ENCODE measurements at places on chromosomes 3 and 15.

GRCh38 chr15:85718981-85719380 is 75.7 kb downstream of the KLHL25 start:
- no peak for DNase-seq

- no peak for DNase-seq
These were observed 89.8 kb upstream of the MEX3B start for GRCh38 chr15:82135638-82136037.

- DNase-seq, result peak; percentile 15
These were observed 26.8 kb downstream of the RHCG start for GRCh38 chr15:89469426-89470096.

DNA sequence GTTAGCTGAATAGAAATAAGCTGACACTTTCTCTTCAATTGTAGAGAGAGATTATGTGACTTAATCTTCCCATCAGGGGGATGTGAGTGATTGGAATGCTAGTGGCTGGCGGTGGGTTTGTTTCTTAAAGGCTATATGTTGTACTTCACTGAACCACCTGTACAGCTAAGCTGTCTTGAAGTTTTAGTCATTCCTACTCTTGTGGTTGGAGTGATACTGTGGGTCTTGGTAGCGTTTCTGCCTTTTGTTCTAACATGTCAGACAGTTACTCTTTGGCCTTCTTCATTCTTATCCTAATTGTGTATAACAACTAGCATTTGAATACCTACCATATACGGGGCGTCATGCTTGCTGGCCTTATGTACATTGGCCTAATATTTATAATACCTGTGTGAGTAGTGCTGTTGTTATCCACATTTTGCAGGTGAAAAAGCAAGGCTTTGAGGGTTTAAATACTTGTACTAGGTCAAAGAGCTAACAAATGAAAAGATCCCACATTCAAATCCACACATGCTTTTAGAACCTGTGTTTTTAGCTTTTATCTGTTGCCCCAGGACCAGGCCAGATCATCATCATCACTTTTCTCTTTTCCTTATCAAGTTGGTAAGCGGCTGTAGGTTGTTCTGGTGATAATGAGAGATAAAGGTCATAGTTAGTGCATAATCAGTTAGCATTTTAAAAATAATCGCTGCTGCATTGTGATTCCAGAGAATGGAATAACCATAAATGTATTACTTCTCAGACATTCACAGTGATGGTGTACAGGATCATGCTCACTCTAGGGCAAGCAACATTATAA is 50.2 kb downstream of the AKAP13 start:
- DNase-seq, result no peak

DNA sequence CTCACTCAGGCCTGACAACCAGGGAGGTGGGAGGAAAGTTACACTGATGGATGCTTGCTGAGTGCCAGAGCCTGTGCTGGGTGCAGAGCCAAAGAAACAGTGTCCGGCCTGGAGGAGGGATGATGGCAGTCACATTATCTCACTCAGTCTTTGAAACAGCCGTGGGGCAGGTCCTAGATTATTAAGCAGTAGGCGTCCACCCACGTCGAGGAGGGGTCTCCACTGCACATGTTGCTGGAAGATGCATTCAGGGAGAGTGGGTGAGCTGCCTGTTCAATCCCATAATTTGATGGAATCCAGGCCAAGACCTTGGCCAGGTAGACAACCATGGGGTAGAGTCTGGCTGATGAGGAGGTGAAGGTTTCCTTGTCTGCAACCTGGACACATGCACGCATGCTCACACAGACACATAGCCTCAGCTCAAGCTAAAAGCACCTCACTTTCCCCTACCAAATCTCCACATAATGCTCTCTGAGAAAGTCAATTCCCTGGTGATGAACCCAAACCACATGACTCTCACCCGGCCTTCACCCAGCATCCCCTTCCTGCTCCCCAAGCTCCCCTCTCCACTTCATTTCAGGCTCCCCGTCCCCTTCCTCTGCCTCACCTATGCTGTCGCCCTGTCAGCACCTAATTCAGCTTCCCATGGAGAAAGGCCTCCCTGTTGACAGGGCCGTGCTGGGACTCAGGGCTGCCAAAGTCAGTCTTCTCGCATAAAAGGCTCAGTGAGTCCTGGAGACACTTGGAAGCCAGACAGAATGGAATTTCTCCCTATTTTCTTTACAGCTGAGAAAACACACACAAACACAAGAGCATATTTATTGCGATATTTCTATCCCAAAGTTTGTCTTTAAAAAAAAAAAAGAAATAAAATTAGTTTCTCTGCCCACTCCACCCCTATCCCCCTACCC is 29.8 kb downstream of the ACAN start:
- no peak for DNase-seq

DNA sequence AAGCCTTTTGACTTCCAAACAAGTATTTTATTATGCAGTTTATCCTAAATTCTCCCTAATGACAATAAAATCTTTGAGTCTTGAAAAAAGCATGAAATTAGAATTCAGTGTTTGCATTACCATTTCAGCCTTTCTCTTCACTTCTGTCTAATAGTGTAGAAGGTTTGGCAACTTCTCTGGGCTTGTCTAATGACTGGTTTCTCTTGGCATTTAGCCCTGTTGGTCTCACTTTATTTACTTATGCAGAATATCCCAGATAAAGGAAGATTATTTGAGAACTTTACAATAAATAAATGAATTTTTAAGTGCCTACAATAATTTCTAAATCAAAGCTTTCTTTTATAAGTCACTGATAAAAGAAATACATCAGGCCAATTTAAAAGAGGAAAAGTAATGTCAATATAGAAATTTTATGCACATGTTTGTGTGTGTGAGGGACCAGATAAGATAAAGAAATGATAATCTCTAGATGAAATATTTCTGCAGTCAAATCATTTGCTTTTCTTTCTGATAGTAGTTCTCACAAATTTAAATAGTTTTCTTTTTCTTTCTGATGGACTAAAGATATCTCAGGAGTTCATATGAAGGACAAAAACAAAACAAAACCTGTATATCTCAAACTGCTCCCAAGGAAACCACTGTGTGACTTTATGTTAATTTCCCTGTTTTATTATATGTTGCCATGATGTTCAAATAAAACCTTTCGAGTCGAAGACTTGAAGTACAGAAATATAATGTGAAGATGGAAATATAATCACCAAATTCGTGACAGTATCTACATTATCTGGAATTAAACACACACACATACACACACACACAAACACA is 533.1 kb upstream of the CBLB start:
- no peak for DNase-seq

DNA sequence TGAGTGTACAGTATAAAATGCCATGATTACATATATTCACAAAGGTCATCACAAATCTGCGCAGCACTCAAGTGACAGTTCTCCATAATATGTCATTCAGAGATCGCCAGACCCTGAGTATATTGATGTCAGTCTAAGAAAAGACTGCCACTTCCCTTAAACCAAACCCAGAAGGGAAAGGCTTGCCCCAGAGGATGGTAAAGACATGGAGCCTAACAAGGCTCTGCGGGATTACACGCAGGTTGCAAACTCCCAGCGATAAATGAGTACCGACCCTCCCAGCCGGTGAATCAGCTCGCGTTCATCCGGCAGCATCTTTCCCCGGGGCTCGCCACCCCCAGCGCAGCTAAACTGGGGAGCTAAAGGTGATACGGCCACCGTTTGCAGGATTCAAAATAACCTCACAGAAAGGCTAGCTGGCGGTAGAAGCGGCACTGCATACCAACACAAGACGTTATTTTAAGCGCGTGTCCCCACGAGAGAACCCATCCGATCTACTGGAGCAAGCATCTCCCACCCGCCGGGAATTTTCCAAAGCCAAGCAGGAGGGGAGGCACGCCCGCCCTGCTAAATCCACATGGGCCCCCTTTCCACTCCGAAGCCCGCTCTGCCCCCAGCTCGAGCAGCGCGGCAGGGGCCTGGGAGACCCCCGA is 643 bp downstream of the MYO5A start:
- no peak for DNase-seq

DNA sequence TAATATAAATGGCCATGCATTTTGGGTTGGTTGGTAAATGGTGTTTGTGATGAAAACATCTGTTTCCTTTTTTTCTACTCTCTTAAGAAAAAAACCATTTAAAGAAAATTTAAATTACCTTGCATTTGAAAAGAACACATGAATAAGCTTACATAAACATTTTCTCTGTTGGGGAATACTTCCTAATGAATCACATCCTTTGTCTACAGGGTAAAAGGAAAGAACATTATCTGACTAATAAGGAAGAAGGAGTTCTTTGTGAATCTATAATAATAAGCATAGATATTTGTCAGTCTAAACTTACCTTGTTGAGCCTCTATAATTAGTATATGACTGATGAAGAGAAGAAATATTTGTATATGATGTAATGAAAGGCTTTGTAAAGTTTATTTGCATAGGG is 254.1 kb upstream of the ZNF717 start:
- no peak for DNase-seq

DNA sequence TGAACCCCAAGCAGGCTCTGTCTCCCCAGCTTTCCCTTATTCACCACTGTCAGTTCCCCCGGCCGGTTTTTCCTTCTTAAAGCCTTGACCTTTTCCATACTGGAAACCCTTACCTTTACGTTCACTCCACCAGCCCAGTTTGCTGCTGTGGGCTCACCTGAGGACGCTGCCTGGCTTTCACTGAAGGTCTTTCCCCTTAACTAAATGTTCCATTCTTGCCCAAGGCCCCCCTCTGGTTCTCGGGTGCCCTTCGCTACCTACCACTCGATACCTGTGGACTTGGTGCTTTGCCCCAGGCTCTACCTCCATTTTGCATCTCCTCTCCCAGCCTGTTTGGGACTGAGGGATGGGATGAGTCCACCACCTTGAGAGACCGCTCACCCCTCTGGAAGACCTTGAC is 851 bp downstream of the AP2M1 start:
- DNase-seq, result no peak

DNA sequence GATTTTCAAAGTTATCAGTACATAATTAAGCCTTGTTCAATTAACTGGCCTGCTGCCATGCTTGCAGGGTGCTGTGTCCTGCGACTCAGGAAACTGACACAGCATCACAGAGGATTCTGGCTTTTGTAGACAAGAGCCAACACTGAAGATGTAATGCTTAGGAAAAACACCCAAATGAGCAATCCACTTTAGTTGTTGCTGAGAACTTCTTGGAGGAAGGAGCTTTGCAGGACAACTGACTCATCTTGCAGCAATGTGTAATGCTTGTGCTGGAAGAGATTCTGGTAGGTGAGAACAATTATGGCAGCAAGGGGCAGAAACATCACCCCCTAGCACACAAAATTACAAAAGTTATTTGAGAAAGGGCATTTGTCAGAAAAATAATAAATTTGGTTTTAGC is 67.6 kb downstream of the NLGN1 start:
- DNase-seq, result no peak

DNA sequence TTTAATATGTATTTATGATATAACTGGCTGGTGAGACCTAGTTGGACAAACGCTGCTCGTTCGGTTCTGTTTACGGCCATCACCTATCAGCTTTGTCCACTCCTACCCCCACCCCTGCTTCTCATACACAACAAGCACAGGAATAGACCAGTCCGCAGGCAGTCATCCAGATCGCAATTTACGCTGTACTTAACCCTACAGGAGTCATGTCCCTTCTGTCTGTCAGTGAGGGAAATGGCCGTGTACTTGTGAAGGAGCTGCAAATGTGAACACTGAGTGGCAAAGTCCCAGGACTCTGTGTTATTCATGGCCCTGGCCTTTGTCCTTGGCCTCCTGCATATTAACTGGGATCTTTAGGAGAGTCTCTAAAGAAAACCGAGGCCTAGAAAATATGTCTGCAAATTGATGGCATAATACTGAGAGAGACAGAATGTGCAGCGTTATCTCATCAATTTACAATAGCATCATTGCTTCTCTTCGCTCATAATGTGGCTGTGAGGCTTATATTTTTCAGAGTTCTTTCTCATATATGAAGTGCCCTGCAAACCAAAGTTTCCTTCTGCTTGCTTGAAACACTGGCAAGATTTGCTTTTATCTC is 7.2 kb upstream of the ABHD10 start:
- no peak for DNase-seq

DNA sequence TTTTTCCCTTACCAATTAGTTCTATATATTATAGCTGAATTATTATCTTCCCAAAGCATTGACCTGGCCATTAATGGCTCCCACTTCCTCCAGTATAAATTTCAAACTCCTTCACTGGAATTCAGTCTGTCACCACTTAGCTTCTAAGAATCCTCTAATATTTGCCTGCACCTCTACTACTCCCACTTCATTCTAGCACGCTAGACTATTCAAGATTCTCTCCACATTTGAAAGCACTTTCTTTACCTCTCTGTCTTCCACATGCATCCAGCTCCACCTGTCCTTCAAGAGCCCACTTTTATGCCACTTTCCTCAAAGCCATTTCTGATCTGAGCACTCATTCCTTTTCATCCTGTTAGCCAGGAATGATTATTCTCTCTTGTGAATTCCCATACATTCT is 15.0 kb downstream of the SENP8 start:
- no peak for DNase-seq

DNA sequence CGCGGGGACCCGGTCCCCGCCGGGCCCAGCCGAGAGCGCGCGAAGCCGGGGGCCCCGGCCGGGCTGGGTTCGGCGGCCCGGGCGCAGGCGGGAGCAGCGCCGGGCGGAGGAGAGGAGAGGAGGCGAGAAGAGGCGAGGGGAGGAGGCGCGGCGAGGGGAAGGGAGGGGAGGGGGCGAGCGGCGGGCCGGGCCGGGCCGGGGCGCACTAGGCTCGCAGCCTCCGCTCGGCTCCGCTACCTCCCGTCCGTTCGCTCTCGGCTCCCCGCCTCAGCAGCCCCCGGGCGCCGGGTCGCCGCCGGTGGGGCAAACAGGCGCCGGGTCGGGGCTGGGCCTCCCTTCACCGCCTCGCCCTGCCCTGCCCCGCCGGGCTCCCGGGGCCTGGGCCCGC is 351 bp downstream of the INSYN1 start:
- DNase-seq, result no peak

DNA sequence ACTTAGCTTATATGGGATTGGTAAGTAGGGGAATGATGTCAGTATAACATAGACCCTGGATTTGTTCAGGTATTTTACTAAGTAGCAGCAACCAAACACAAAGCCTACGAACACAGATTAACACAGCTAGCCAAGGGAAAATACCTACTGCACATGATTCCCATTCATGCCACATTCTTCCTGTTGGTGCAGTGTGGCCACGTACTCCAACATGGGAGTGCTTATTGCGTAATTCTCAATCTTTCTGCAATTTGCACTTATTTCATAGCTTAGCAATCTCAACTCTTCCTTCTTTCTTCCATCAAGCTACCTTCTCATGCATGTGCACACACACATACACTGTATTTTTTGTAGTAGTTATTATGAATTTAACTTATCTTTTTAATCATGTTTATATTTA is 186.8 kb downstream of the IL5RA start:
- DNase-seq, result no peak

- no peak for DNase-seq
These were observed 611.5 kb downstream of the AGBL1 start for GRCh38 chr15:86691091-86691663.

DNA sequence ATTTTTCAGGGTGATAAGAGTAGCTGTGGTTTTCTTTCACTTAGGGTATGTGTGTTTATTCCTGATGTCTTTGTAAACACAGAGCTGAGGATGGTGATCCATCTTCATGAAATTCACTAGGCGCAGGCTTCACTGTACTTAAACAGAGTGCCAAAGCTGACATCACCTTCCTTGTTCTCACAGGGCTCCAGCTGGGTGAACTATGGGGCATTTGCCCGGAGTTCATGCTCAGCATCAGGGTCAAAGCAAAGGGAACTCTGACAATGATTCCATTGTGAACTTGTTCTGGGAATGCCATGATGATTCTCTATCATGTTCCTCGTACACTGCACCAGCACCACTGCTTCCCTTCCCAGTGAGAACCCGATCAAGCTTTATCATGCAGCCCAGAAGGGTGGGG is 184.8 kb upstream of the P2RY1 start:
- no peak for DNase-seq
